ENCODE measurements at places on chromosomes 12 and 14.

GRCh38 chr12:39074063-39074462, 168.7 kb upstream of the CPNE8 start:
- no peak for DNase-seq

DNA sequence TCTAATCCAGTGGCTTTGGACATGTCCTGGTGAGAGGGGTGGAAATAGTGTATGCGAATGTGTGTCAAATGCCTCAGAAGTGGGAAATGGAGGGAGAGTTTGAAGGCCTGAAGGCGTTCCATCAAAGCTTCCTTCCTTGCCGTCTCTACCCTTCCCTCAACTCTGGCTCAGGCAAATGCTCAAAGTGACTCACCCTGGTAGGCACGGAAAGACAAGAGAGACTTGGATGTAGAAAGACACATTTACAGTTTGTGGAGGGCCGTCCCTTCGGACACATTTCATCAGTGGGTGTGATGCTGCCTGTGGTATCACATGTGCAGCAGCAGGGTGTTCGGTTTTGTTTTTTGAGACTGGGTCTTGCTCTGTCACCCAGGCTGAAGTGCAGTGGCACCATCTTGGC, 36.7 kb downstream of the CHST11 start:
- no peak for DNase-seq

DNA sequence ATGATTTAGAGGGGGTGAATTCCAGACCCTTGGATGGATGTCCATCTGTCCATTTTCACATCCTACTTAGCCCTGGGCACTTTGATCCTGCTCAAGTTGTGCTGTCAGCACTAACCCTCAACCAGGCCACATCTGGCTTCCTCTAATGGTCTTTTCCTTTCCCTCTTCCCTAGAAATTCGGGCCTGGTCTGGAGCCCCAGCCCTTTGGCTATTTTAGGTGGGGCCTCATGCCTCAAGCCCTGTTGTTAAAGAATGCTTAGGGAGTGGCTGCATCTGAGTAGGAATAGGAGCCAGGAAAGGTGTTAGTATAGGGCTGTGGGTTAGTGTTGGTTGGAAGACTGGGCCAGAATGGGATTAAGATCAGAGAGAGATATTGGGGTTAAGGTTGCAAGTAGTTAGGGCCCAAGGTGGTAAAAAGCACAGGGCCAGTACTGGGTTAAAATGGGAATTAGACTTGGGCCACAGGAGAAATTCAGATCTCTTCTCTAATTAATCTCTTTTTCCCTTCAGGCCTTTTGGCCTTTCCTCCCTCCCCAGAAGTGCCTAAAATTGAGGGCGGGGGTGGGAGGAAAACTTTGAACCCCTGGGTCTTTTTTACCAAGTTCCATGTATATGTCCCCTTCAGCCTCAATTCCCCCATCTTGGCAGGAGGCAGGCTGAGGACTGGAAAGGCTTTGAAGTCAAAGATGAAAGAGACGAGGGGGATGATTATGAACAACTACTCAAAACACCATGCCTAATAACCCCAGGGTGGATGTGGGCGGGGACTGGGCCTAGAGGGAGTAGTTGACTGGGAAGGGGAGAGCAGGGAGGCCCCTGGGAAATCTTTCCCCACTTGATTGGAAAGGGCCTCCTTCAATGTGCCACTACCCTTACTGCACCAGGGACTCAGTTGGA, 4.0 kb upstream of the ZNF385A start:
- no peak for DNase-seq

GRCh38 chr12:30417697-30418231, 277.9 kb downstream of the IPO8 start:
- DNase-seq, result no peak

DNA sequence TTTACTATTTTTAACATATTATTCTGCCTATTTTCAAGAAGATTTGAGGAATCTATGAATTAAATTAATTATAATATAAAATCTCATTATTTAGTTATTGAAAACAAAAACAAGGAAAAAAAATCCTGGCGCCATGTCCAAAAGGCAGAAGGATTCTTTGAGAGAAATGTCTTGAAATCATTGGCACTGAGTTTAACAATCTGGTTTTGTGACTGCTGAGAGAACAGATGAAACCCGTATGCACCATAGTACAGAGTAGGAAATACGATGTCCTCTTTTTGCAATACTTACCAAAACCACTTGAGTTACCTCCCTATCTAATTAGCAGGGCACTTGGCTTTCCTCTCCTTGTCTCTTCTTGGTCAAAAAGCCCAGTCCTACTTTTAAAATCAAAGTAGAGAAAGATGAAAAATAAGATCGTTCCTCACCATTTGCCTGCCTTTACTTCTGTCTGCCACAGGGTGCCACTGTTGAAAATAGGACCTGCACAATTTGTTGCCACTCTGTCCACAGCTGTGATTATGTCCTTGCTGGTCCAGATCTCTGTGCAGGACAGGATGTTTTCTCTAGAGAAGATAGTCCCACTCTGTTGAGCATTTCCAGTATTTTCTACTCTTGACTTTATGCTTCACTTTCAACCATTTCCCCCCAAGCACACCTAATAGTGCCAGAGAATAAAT, 179.7 kb downstream of the PDZRN4 start:
- DNase-seq, result no peak

Measured in nucleus accumbens (tissue), 56 donors.